Caki2 (cell line): ENCODE measurements at places on chromosomes 7 and 10. TPM values are rescaled to one million over a fixed set of nuclear protein-coding genes. Genes with fewer than 3 reads are reported as not detected.

Gene ADARB2
- 0.14 TPM in 1 of 2 replicates, not detected in the other for total RNA-seq

Gene MLXIPL
- total RNA-seq: not detected in 2 replicates

Gene CYP2C19
- 0.41 TPM in 1 of 2 replicates, not detected in the other for total RNA-seq

Gene SAMD9
- total RNA-seq: 4.0 and 6.4 TPM in 2 replicates

Gene ASB10
- total RNA-seq: not detected in 2 replicates

DNA sequence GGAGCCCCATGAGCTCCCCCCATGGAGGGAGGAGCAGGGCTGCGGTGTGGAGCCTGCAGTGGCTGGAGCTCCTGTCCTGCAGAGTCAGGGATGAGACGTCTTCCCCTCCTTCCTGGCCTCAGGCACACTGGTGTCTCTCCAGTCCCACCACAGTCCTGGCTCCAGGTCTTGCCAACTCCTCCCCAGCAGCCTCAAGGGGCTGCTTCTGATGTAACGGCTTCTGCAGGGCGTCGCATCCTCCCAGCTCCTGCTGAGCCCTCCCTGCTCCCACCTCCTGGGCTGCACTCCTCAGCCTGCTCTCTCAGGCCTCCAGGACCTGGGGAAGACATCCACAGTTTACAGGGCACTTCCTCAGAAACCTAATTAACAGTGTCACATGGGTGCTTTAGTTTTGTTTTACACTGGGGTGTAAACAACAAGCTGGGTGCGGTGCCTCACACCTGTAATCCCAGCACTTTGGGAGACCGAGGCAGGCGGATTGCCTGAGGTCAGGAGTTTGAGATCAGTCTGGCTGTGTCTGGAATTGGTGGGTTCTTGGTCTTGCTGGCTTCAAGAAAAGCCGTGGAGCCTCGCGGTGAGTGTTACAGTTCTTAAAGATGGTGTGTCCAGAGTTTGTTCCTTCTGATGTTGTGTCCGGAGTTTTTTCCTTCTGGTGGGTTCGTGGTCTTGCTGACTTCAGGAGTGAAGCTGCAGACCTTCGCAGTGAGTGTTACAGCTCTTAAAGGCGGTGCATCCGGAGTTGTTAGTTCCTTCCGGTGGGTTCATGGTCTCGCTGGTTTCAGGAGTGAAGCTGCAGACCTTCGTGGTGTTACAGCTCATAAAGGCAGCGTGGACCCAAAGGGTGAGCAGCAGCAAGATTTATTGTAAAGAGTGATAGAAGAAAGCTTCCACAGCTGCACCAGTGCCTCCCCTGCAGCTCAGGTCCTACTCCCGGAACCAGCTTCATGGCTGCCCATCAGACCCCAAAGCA lies 95.0 kb downstream of the PAXIP1 start:
- DNase-seq: no peak

GRCh38 chr10:96395931-96396877 lies 37.4 kb upstream of the OPALIN start:
- peak; percentile 49 for DNase-seq

DNA sequence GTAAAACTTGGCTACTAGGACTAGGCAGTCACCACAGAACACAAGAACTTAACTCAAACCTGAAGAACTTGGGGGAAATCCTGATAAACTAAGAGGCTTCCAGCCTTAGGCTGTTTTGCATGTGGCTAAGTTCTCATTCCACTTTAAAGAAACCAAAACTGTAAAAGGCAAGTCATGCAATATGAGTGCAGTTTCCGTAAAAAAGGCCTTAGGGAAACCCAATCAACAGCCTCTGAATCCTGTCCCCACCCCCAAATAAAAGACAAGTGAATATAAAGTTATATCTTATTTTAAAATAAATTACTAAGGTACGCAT lies 95.1 kb downstream of the USP6NL start:
- no peak for DNase-seq

DNA sequence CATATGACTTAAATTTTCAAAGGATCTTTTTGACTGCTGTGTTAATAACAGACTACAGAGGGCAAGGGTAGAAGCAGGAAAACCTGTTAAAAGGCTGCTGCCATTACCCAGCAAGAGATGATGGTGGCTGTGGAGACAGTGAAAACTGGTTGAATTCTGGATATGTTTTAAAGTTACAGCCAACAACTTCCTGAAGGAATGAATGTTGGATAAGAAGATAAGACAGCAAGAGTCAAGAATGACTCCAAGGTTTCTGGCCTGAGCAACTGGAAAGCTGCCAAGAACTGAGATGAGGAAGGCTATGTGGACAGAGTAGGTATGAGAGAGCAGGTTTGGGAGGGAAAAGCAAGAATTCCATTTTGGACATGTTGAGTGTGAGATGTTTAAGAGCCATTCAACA lies 19.1 kb downstream of the CNOT4 start:
- peak; percentile 19 for DNase-seq

- DNase-seq: no peak
Observed at GRCh38 chr7:108001764-108002725, 916 bp downstream of the LAMB1 start.

DNA sequence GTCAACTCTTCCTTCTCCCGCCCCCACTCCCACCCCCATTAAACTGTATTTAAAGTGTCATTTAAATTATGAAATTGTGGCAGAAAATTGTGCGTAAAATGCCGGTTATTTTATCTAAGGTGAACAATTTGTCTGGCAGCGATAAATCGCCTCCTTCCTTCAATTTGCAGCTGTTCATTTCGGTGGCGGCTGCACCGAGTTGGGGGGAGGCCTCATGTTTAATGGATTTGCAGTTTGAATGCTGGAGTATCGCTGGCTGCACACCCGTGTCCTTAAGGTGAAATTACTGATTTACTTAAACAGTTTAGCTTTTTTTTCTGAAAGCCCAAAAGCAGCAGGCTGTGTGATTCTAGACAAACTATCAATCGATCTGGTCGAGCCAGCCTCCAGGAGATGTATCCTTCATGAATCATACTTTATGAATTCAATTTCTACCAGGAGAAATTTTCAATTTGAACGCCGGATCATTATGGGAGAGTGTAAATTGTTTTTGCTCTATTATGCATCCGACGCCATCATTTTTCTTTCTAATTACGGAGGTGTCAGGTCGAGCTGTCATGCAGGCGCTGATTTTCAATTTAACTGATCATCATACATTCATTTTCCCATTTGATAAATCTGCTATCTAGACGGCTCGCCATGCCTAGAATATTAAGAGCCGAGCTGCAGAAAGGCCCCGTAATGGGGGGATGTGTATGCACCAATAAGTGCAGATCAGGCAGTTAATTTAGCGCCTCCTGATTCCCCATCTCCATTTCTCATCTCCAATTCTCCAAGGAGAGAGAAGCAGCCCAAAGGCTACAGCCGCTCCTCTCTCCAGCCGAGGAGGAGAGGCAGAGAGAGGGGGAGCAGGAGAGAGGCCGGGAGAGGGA lies 6.5 kb downstream of the UNCX start:
- DNase-seq: no peak

DNA sequence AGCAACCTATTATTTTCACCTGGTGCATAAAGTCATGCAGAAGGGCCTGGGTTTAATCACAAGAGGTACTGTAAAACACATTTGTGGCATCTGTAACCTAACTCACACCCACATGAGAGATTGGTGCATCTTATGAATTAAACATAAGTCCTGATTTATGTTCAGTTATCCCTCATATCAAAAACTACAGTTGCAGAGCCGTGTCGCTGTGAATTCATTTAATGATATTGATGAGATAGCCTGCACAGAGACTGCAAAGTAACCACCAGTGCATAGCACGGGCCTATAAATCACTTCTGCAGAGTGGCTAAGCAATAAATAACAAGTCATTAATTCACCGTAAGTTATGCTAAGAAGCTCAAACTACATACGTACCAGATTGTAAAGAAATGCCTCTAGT lies 178.2 kb downstream of the RELN start:
- peak; percentile 64 for DNase-seq

DNA sequence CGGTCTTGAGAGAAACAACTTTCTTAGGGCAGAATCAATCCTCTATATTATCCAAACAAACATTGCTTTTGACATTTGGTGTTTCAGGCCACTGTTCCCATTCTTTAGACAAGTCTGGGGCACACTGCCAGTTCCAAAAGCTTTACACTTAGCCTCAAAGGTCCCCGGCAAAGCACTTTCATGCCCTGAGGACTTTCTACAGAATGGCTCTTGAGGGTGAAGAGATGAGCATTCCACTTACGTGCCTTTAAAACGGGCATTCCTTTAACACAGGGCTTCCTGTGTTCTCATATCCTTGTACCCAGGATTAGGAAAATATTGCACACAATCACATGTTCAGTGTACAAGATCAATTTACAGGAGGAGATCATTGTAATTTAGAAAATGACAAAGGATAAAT lies 13.1 kb upstream of the TMEM213 start:
- no peak for DNase-seq
